ENCODE measurements at places on chromosomes 2 and 18.

GRCh38 chr2:66836851-66837250 is 401.9 kb downstream of the MEIS1 start:
- DNase-seq = peak; percentile 48

GRCh38 chr18:60543646-60544045 is 171.1 kb upstream of the MC4R start:
- no peak for DNase-seq

DNA sequence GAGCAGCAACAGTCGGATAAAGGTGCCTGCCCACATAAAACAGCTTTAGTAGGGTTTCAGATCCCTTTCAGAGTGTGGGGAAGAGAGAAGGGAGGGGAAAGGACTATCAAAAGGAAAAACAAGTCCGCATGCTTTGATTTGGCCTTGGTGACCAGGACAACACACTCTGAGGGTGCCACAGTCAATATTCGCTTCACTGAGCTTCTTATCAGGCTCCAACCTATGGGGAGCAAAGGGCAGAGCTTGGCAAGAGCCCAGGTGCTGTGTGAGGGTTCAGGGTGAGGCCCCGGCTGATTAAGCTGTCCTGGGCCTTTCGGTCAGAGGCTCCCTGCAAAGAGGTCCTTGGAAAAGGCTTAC is 237.4 kb upstream of the SMAD2 start:
- no peak for DNase-seq

DNA sequence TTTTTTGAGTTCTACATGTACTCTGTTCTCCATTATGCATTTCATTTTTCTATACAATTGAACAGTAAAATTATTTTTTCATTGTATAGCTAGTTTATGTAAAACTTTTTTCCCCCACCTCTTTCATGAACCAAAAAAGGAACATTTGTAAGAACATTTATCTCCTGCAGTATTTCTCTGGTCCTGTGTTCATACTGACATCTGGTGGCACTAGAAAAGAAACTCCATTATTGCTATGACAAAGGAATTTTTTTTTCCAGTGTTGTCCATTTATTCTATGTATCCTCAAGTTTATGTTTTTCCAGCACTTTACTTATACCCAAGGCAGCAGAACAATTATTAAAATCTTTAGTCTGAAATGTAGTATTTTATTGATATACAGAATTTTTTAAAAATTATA is 27.4 kb upstream of the CHAC2 start:
- DNase-seq = peak; percentile 53

DNA sequence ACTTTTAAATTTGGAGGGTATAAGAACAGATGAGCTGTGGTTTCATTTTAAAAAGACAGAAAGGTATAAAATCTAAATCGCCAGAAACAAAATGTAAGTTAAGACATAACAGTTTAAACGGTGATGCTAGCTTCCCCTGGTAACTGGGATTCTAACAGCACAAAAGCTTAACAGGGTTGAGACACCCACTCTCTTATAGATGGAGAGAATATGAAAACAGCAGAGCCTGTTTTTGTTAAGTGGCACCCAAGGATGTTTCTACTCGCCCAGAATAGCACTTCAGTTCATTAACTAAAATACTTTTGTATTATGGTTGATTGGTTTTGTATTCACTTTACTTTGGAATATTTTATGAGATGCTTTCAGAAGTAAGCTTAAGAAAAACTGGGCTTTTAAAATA is 151.9 kb upstream of the RND3 start:
- DNase-seq = no peak

GRCh38 chr18:9437021-9437437 is 38.3 kb upstream of the RALBP1 start:
- peak; percentile 85 for DNase-seq

- peak; percentile 68 for DNase-seq
These were observed 12.6 kb downstream of the RNF149 start for GRCh38 chr2:101295895-101296294.

- peak; percentile 21 for DNase-seq
These were observed 24.4 kb downstream of the KLF7 start for GRCh38 chr2:207141386-207141785.

DNA sequence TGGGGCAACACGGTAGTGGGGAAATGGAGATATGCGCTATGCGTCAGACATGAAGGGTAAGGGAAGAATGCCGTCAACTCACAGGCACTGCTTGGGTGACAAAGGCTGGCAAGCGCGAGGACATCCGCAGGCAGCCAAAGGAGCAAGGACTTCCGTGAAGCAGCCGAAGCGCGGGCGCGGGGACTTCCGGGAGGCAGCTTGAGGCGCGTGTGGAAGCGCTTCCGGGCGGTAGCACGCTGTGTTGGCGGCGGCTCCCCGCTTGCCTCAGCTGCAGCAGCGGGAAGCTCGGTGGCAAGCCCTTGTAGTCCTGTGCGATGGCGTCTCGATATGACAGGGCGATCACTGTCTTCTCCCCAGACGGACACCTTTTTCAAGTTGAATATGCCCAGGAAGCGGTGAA is at the start of gene PSMA8:
Gene PSMA8 (plus strand): TSS at position 218 of the 400 bp plus-strand sequence. CDS start 97 bp downstream, at position 315.
- no peak for DNase-seq

DNA sequence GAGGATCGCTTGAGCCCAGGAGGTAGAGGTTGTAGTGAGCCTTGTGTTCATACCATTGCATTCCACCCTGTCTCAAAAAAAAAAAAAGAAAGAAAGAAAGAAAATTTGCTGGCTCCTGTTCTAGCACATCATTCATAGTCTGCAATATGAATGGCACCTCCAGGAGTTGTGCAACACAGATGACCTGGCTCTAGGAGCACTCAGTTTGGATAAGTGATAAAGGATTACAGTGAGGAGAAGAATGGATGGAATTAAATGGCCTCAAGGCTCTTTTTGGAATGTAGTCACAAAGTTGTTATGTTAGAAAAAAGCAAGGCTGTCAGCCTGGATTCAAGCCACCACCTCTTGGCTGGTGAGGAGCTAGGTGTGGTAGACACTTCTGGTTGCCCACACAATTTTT is 21.5 kb upstream of the SPRED2 start:
- DNase-seq = peak; percentile 66

- no peak for DNase-seq
These were observed 31.2 kb upstream of the GTF2A1L start for GRCh38 chr2:48586433-48586832.

GRCh38 chr2:60079562-60079961 is 473.9 kb downstream of the BCL11A start:
- no peak for DNase-seq

DNA sequence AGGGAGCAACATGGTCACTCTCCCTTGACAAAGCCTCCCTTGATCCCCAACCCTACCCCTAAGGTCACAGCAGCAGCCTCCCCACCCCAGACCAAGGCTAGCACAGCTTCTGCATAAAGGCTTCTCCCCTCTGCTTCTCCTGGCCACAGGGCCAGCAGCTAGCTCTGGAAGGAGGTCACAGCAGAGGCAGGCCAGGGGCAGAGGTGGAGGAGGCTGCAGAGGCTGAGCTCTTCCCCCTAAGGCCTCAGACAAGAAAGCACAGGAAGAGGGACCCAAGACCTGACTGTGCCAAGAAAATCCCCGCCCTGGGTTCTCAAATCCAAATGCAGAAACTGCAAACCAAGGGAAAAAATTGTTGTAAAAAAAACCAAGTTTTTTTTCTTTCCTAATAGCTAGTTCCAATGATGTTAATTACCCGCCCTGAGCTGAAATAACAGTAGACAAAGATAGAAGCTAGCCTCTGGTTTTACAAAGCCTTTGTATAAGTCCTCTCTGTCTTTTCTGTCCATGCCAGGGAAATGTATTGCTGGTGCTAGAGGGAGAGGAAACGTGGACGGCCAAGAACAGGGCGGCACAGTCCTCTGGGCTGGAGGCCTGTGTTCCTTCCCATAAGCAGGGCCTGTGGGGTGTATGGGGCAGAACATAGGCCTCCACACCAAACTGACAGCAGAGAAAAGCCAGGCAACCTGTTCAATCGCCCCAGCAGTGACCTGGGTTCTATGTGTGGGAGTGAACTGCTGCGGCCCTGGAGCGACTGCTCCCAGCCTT is 79.5 kb downstream of the POLR1A start:
- DNase-seq = no peak

GRCh38 chr2:39849982-39850526 is 71.0 kb upstream of the THUMPD2 start:
- DNase-seq = no peak

GRCh38 chr18:42480441-42480840 is 525.4 kb downstream of the PIK3C3 start:
- no peak for DNase-seq

- no peak for DNase-seq
These were observed 7.1 kb downstream of the PCBP1 start for GRCh38 chr2:70094171-70094977.

DNA sequence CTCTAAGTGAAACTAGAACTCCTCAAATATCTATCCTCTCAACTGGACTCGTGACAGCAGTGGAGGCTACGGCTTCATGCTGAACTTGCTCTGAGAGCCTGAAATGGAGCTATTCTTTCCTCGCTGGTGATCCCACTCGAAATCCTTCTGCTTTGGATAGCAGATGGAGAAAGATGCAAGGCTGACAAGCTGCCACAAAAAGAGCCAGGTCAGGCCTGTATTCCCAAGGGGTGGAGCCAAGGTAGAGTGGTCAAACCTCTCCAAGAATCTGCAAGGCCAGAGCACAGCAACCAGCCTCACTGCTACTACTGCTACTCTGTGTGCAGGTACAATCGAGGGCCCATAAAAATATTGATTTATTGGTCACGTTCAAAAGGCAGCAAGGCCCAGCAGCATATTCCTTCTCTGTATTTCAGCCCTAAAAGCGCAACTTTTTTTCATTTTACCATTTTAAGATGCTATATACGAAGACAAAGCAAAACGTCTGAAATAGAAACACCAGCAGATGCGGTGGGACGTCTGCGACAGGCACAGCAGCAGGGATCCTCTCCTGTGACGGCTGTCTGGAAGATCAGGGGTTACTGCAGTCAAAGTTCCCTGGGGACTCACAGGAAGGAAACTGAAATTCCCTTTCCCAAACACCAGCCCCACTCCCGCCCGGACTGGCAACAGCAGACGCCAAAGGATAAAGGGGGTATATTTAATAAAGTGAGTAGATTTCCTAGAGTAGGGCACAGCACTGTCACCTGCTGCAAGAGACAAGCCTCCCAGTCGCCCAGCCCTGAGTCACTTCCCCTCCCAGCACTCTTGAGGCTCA is 2.4 kb downstream of the SPRED2 start:
- DNase-seq = peak; percentile 9

DNA sequence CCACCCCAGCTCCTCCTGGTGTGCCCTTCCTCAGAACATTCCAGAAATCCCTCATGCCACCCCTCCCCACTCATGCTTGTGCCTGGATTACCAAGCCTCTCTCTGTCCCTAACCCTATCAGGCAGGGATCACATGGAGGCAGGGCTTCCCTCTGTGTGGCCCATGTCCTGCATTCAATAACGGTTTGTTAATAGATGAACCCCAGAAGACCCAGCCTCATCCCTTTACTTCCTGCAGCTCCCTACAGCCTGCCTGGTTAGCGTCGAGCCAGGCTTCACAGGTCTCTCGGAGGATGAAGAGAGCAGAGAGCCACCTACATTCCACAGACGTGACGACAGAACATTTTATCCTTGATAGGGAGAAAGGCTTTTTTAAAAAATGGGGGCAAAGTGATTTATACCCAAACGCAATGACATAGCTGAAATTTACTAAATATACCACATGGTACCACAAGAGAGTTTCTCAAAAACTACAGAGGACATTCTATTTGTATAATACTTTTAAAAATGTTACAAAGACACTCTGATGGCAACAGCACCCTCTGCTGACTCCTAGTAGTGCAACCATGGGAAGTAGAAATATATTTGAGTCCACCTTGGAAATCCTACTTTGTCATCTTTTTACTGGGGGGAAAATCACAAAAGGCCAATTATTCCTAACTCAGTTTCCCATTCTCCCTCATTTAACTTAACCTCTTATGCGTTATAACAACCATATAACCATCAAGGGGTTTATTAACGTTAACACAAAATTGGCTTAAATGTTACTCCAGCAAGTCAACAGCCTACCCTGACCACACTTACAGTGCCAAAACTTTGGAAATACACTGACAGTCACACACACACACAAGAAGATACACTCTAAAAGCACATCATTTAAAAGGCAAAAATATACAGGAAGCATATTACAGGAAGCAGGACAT is 30.7 kb downstream of the FBXO15 start:
- peak; percentile 47 for DNase-seq

DNA sequence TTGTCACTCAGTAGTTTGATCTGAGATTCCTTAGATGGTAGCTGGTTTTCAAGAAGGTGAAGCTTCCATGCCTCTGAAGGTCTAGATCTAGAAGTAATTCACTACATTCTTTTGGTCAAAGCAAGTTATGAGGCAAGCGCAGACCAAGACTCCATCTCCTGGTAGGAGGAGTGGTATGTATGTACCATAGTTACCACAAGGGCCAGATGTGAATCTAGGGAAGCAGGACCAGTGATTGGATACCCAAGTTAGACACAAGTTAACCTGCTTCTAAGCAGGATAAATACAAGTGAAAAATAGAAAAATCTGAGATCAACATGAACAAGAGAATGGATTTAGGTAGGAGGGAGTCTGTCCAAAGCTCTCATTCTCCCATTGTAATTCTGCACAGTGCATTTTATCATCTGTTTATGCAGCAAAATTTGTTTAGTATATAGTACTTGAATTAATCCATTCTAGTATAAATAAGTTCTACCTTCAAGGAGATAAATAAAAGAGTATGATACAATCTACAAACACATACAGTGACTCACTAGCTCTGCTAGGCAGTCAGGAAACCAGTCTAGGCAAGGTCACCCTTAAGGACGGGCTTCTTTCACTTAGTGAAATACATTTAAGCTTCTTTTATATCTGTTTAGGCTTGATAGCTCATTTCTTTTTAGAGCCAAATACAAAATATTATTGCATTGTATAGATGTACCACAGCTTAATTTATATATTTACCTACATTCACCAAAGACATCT is 14.2 kb upstream of the DOCK10 start:
- no peak for DNase-seq

DNA sequence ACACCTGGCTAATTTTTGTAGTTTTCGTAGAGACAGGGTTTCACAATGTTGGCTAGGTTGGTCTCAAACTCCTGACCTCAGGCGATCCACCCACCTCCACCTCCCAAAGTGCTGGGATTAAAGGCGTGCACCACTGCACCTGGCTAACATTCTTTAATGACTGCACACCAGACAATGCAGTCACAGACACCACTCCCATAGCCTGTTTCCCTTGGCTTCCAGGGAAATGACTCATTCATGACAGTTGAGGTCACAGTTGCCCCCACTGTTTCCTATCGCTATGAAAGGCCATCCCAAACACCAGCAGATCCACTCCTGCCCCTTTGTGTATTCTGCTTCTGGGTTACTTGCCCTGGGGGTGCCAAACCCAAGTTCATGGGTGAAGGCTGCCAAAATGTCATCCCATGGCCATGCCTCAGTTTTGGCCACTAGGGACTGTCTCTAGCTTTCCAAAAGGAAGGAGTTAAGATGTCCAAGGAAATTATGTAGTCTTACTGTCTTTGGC is 8.7 kb downstream of the CHMP1B start:
- peak; percentile 48 for DNase-seq

GRCh38 chr2:26764906-26765305 is 822 bp downstream of the SLC35F6 start:
- DNase-seq = no peak

GRCh38 chr2:143482316-143482715 is 353.1 kb downstream of the ARHGAP15 start:
- DNase-seq = peak; percentile 48

Data from AG10803 (cell line).